ENCODE measurements at places on chromosomes 13 and 19.

- DNase-seq: no peak
Measured at GRCh38 chr19:46546194-46546896, 50.7 kb upstream of the PNMA8B start.

- peak; percentile 50 for DNase-seq
Measured at GRCh38 chr19:6417713-6418561, 6.7 kb downstream of the KHSRP start.

DNA sequence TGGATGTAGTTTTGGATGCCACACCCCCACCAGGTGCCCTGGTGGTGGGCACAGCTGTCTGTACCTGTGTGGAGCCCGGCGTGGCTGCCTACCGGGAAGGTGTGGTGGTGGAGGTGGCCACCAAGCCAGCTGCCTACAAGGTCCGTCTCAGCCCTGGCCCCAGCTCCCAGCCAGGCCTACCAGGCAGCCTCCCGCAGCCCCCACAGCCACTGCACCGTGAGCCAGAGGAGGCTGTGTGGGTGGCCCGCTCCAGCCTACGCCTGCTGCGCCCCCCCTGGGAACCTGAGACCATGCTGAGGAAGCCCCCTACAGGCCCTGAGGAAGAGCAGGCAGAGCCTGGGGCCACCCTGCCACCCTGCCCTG is 3.5 kb downstream of the CIC start:
- no peak for DNase-seq

DNA sequence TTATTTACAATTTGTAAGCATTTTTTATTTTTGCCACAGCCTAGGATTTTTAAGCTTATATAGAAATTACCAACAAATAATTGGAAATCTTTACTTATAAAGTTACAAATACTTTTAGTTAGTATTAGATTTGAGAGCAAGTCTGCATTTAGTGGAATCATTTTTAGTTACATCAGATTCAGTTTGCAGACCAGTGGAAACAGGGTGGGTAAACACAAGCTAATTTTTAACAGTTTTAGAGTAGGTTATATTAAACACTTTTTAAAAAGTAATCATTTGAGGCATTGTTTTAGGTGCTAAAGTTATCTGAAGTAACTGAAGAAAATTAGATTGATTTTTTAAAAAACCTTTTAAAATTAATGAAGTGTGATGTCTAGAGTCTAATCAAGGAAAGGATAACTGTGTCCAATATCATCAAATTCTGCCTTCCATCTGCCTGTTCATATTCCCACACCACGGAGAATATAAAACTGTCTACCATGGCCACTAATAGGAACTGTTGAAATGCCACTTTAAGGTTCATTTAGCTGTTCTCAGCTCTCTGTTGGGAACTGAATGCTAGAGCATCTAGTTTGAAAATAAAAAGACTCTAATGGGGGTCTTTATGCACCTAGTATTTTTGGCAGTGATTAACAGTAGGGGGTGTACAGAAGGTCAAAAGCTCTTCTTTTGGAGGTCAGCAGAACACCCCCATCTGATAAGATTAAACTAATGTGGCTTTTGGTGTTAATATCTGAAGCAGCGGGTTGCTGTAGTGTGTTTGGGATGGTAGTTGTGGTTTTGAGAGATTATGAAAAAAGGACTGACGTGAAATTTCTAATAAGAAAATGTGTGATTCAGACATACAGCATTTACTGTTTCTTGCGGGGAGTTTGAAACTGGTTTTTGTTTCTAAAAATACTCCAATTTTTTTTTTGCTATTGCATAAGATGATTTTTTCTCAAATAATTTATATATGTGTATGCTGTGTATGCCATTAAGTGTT is 66.5 kb downstream of the NDFIP2 start:
- no peak for DNase-seq

DNA sequence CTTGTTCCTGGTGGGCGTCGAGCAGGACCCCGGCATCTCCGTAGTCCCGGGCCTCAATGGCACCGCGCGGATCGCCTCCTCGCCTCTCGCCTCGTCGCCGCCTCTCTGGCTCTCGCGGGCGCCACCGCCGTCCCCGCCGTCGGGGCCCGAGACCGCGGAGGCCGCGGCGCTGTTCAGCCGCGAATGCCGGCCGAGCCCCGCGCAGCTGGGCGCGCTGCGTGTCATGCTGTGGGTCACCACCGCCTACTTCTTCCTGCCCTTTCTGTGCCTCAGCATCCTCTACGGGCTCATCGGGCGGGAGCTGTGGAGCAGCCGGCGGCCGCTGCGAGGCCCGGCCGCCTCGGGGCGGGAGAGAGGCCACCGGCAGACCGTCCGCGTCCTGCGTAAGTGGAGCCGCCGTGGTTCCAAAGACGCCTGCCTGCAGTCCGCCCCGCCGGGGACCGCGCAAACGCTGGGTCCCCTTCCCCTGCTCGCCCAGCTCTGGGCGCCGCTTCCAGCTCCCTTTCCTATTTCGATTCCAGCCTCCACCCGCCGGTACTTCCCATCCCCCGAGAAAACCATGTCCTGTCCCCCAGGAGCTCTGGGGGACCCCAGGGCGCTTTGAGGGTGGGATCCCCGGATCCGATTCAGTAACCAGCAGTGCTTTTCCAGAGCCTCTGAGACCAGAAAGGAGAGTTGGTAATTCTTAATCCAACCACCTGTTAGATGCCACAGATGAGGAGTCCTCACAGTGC is 885 bp downstream of the MLNR start:
- DNase-seq: no peak

- DNase-seq: no peak
Measured at GRCh38 chr19:610801-611480, 21.3 kb downstream of the HCN2 start.

GRCh38 chr19:19321141-19321577 is 530 bp downstream of the MAU2 start:
- no peak for DNase-seq

DNA sequence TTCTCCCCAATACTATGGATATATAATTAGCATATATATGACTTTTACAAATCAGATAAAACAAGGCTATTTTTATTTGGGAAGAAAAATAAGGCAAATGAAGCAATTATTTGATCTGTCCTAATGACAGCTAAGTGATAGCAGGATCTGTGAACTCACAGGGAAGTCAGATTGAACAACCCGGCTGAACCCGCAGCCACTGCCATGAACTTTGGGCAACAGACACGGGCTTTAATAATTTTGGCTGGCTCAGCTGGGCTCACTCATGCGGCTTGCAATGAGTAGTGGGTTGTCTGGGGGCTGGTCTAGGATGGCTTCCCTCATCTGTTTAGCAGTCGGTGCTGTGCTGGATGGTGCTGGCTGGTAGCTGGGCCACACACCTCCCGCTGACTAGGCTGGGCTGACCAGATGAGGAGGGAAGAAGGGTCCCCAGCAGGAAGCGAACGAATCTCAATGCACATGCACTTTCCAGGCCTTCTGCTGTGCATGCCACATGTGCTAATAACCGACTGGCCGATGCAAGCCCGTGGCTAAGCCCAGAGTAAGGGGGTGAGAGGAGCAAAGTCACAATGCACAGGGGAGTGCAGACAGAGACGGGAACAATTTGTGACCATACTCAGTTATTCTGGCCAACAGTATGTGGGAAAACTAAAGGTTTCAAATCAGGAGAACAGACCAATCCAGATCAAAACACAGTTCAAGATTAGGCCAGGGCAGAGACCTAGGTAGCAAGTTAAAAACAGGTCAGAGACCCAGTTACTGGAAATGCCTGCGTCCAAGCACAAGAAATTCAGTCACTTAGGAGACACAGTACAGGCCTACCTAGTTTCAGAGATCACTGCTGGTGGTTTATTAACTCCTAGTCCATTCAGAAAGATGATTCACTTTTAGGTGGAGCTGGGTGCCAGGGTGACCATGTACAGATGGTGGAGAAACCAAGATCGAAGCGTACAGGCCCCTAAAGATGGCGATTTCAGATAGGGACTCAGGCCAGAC is 22.3 kb downstream of the CRYL1 start:
- DNase-seq: no peak

DNA sequence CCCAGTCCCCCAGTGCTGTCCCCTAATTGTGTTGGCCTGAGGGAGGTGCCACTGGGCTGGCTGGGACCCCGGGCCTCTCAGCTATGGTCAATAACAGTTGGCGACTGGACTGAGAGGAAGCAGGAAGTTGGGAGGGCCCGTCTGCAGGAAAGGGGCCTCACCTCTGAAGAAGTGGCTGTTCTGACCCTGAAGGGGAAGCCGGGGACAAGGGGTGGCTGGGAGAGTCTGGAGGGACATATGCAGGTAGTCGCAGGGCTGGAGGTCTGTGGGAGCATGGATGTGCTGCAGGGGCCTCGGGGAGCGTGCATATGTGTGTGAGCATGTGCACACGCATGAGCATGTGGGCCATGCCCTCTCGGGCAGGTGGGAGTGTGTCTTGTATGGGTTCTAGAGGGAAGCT is 5.9 kb downstream of the PKN1 start:
- DNase-seq: no peak

GRCh38 chr13:99087098-99087953 is 109.5 kb upstream of the DOCK9 start:
- DNase-seq: peak; percentile 88

DNA sequence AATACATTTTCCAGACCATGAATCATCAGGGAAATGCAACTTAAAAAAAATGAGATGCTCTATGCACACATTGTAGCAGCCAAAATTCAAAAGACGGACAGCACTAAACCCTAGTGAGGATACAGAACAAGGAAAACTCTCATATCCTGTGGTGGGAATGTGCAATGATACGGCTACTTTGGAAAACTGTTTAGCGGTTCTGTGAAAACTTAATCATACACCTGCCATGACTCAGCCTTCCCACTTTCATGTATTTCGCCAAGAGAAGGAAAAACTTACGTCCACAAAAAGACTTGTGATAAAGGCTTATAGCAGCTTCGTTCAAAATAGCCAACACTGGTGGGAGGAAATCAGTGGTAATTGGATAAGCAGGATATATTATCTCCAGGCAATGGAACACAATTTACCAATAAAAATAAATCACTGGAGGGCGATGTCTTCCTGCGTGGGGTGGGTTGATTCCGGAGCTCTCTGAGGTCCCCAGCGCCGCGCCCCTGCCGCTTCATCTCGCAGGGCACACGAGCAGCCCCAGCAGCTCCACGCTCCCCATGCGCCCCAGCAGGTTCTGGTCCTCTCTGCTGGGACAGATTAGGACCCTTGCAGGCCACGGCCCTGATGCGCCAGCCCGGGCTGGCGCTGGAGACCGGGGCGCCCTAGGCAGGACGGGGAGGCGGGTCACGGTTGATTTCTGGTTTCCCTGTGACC is 97.2 kb upstream of the ARHGEF7 start:
- no peak for DNase-seq

GRCh38 chr19:3674784-3675543 is 25.3 kb downstream of the PIP5K1C start:
- DNase-seq: no peak

GRCh38 chr19:57210381-57210780 is 19.1 kb downstream of the ZNF264 start:
- DNase-seq: no peak

DNA sequence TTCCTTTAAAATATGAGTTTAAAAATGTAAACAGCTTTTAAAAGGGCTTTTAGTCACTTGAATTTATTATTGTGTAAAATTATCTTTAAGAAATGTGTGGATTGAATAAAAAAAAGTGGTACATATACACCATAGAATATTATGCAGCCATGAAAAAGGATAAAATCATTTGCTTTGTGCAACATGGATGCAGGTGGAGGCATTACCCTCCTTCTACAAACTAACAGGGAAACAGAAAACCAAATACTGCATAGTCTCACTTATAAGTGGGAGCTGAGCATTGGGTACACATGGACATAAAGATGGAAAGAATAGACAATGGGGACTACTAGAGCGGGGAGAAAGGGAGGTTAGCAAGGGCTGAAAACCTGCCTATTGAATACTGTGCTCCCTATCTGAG is 999.3 kb downstream of the SLITRK5 start:
- DNase-seq: no peak

DNA sequence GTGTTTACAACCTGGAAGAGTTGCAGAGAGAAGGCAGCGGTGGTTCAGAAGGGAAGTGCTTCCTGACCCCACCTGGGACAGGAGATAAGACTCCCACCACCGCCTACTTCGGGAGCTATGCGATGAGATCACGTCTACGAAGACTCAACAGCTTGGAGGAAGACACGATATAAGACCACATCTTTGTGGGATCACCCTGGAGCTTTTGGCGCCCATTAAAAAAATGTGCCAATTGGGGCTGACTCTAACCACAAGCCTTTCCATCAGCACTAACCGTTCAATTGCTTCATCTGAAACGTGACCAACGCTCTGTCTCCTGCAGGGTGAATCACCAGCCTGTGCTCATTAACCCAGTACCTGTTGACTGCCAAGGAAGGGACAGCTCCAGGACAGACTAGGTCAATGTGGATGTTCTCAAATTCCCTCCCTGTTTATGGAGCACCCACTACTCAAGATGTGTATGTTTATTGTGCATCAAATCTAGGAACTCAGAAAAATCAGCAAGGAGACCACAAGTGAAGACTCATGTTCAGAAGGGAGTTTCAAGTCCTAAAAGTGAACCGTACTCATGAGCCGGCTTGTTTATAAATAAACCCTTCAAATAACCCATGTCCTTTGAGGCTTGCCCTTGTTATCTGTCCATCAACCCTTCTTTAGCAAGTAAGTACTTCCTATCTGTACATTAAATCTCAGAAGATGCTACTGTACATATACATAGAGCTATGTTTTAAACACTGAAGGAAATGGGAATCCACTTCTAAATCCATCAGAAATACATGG is 67.5 kb downstream of the LATS2 start:
- DNase-seq: no peak

GRCh38 chr19:1424192-1424955 is 13.8 kb upstream of the RPS15 start:
- no peak for DNase-seq

DNA sequence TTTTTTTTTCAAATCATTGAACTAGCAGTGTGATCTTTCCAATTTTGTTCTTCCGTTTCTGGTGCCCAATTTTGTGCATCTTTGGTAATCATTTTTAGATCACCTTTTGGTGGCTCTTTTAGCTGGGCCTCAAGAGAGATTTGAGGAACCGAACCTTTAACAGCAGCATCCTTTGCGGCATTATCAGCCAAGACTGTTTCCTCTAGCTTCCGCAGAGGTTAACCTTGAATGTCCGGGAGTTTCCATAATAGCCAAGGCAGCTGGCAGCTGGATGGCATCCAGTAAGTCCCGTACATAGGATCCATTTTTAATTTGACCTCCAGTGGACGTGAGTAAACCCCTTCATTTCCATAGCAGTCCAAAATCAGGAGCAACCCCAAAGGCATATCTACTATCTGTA is 9.6 kb downstream of the IRGC start:
- DNase-seq: no peak

- DNase-seq: no peak
Measured at GRCh38 chr13:22286338-22286737, 615.5 kb downstream of the FGF9 start.

DNA sequence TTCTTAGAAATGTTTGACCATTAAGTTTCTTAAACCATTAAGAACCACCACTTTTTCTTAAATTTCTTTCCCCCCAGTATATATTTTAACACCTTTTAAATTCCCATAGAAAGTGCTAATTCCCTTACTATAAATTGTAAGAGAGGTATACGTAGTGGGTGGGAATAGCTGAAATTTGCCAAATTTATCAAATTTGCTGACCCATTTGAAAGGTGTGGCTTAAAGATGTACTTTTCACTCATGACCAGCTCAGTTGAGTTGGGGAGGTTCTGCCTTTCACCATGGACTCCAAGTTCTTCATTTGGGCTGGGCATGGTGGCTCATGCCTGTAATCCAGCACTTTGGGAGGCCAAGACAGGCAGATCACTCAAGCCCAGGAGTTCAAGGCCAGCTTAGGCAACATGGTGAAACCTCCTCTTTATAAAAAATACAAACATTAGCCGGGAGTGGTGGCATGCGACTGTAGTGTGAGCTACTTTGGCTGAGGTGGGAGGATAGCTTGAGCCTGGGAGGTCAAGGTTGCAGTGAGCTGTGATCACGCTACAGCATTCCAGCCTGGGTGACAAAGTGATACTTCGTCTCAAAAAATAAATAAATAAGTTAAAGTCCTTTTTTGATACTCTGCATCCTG is 133.2 kb downstream of the MRPL57 start:
- DNase-seq: no peak

Measured in anterior cingulate cortex (tissue), 58 donors.